ENCODE measurements at places on chromosomes 12 and 14.

GRCh38 chr12:94498698-94499097 is 39.0 kb upstream of the CEP83 start:
- no peak for DNase-seq

DNA sequence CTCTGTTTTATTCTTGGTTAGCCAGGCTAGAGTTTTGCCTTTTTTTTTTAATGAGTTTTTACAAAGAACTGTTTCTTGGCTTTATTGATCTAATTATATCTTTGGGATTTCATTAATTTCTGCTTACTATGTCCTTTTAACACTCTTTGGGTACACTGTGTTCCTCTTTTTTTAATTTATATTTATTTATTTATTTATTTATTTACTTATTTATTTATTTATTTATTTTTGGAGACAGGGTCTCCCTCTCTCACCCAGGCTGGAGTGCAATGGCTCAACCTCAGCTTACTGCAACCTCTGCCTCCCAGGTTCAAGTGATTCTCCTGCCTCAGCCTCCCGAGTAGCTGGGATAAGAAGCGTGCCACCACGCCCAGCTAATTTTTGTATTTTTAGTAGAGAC is 15.1 kb upstream of the MARK3 start:
- DNase-seq, result no peak

- peak; percentile 47 for DNase-seq
Measured at GRCh38 chr14:51283402-51284085, 43.5 kb downstream of the TMX1 start.

DNA sequence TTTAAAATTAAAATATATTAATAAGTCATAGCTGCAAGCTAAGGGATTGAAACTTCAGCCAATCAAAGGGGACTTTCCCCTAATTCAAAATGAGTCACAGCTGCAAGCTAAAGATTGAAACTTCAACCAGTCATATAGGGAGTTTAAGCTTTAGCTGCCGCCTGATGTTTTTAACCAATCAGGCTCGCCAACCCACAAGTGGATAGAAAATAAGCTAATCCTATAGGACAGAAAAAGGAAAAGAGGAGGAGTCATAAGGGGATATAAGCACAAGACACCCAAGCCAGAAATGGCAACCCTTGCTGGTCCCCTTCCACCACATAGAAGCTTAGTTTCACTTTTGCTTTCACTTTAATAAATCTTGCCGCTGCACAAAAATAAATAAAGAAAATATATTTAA is 1154.6 kb downstream of the GALC start:
- no peak for DNase-seq

- DNase-seq, result no peak
Measured at GRCh38 chr12:6526766-6527525, 7.4 kb upstream of the GAPDH start.

DNA sequence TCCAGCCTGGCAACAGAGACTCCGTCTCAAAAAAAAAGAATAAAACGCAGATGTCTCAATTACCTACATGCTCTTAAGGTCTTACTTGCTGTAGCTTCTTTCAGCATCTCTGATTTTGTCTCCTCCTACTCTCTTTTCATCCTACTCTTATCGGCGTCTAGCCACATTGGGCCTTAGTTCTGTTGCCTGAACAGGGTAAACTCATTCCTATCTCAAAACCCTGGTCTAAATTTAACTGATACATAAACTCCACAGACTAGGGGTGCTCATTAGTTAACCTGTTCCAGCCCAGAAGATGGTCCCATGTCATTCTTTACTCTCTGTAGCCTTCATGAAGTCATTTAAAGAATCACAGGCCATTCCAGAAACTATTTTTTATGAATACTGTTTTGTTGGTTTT is 33.6 kb downstream of the EXD2 start:
- DNase-seq, result no peak

GRCh38 chr12:49070971-49071370 is 1.2 kb upstream of the RHEBL1 start:
- DNase-seq, result no peak
